Activated CD4-positive, alpha-beta memory T cell treated with anti-CD3 and anti-CD28 coated beads for 36 hours (primary cell): ENCODE measurements at places on chromosomes 7 and 10. TPM values are rescaled to one million over a fixed set of nuclear protein-coding genes. Genes with fewer than 3 reads are reported as not detected.

The ASIC3 gene
- total RNA-seq = 5.3 TPM

GRCh38 chr7:130695840-130696239 lies 9.5 kb upstream of the TSGA13 start:
- no peak overlapping the region for H3K27ac ChIP-seq
- peaks cover 3% of the 10 kb centered on the region for H3K27me3 ChIP-seq
- DNase-seq = no peak
- no peaks in the 10 kb centered on the region for H3K4me1 ChIP-seq
- no peak overlapping the region for H3K4me3 ChIP-seq

DNA sequence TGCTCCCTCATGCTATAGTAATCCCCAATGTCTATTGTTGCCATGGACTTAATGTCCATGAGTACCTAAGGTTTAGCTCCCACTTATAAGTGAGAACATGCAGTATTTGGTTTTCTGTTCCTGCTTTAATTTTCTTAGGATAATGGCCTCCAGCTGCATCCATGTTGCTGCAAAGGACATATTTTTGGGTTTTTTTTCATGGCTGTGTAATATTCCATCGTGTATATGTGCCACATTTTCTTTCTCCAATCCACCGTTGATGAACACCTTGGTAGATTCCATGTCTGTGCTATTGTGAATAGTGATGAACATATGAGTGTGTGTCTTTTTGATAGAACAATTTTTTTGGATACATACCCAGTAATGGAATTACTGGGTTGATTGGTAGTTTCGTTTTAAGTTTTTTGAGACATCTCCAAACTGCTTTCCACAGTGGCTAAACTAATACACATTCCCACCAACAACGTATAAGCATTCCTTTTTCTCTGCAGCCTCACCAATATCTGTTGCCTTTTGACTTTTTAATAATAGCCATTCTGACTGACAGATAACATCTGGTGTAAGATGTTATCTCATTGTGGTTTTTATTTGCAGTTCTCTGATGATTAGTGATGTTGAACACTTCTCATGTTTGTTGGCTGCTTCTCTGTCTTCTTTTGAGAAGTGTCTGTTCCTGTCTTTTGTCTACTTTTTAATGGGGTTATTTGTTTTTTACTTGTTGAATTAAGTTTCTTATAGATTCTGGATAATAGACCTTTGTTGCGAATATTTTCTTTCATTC lies 68.8 kb upstream of the IFRD1 start:
- H3K27ac ChIP-seq = no peak overlapping the region
- DNase-seq = no peak
- H3K4me1 ChIP-seq = no peaks in the 10 kb centered on the region
- no peaks in the 10 kb centered on the region for H3K36me3 ChIP-seq

The ATOH7 gene
- not detected for total RNA-seq
